CD4-positive, alpha-beta T cell treated with Interleukin-10 for 1 hour (primary cell): ENCODE measurements at places on chromosomes 12 and 14.

DNA sequence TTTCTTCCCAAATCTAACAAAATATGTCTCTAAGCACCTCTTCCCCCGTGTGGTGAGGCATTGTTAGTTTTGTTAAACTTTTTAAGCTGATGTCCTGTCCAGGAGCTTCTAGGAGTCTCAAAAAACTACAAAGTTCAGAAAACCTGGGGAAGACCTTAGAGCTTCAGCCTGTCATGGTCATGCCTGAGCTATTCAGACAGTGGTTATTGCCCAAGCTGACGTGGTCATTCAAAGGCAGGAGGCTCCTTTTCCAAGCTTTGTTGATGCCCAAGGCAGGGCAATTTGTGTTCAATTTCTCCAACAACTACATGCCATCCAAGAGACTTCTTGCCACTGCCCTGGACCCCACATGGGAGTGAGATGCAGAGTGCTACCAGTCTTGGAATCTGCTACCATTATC is 5.8 kb upstream of the LYZ start:
- DNase-seq: no peak

GRCh38 chr12:116058574-116058973 is 218.9 kb downstream of the MED13L start:
- no peak for DNase-seq

GRCh38 chr12:92796650-92797049 is 93.9 kb downstream of the PLEKHG7 start:
- no peak for DNase-seq

GRCh38 chr12:22526836-22527235 is 17.5 kb downstream of the C2CD5 start:
- no peak for DNase-seq

GRCh38 chr12:16021676-16022075 is 110.5 kb downstream of the DERA start:
- DNase-seq: no peak

- DNase-seq: no peak
These were observed 97.7 kb downstream of the PPM1A start for GRCh38 chr14:60346706-60347105.

DNA sequence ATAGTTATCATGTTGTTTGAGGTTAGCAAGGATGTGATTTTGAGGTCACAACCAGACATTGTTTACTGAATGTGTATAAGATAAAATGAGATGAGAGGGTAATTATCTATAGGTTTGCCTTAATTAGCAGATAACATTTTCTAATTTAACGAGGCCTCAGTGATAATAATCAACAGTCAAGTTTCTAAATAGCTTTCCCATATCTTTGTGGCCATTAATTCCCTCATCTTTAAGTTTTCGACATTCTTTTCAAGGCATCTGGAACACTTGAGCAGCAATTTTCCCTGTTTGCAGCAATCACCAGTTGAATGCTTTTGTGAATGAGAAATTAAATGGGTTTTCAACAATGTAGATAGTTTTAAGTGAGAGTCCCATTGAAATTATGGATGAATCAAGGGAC is 304.1 kb downstream of the SYT1 start:
- DNase-seq: no peak

DNA sequence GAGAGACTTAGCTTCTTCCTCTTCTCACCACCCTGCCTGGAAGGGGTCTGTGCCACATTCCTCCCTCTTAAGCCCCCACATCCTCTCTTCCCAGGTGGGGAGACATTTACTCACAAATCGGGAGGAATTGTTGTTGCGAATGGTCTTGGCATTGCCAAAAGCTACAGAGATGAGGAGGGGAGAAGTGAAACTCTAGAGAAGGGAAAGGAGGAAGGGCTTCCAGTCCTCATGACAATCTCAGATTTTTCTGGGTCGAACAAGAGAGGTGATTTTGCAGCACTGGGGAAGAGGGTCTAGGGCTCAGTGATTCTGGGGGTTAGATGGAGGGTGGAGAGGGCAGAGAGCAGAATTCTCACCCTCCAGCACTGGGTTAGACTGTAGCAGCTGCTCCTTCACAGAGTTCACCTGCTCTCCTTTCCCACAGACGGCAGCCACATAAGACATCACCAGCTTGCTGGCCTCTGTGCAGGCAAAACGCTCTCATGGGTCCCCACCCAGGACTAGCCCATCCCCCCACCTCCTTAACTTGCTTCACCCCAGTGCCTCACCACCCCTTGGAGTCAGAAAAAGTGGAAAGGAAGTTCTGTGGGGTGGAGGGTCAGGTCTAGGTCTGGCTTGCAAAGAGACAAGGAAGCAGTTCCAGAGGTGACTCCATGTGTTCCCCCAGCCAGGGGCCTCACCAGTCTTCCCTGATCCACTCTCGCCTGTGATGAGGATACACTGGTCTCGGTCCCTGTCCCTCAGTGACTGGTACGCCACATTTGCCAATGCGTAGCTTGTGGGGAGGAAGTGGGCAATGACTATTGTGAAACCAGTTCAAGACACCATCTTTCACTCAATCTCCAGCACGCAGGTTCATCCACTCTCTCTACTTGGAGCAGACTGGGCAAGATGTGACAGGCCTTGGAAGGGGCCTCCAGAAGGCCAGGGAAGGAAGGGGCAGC is 2.7 kb downstream of the MYO1A start:
- DNase-seq: peak; percentile 41

DNA sequence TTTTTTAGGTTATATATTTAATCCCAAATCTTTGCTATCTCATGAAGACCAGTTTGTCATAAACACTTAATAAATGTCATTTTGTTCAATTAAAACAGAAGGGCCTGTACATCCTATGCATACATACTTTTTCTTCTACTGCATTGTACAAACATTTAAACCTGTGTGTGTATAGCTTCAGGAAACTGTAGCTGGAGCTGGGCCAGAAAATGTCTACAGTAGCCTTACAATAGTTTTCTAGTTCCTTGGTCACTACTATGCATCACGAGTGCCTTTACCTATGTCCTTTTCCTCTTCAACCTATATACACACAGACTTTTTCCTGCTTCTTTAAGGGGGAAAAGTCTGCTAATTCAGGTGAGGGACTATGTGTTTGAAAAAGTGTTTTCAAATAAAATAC is 302.8 kb downstream of the PAWR start:
- no peak for DNase-seq

DNA sequence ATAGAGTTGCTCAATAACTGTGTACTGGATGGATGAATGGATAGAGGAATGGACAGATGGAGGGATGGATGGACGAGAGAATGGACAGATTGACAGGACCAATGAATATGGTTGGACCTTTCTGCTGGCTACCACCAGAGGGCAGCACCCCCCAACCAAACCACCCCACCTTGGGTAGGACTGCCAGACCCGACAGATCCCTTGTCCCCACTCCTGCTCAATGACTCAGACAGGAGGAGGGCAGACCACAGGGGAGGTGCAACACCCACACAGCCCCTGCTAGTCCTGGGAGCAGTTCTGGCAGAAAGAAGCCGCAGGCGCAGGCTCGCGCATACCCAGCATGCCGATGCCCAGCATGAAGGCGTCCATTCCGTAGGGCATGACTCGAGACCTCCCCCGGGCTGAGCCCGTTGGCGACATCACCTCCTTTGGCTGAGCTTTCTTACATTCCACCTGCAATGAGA is 12.4 kb downstream of the MSI1 start:
- DNase-seq: peak; percentile 72

- DNase-seq: no peak
These were observed 4.9 kb downstream of the PCBP2 start for GRCh38 chr12:53456654-53457366.

GRCh38 chr12:69161829-69162228 is 77.5 kb upstream of the CPSF6 start:
- DNase-seq: peak; percentile 54

- DNase-seq: no peak
These were observed 550 bp upstream of the RESF1 start for GRCh38 chr12:31958569-31959160.

- no peak for DNase-seq
These were observed 6.6 kb upstream of the NPFF start for GRCh38 chr12:53513712-53514410.

DNA sequence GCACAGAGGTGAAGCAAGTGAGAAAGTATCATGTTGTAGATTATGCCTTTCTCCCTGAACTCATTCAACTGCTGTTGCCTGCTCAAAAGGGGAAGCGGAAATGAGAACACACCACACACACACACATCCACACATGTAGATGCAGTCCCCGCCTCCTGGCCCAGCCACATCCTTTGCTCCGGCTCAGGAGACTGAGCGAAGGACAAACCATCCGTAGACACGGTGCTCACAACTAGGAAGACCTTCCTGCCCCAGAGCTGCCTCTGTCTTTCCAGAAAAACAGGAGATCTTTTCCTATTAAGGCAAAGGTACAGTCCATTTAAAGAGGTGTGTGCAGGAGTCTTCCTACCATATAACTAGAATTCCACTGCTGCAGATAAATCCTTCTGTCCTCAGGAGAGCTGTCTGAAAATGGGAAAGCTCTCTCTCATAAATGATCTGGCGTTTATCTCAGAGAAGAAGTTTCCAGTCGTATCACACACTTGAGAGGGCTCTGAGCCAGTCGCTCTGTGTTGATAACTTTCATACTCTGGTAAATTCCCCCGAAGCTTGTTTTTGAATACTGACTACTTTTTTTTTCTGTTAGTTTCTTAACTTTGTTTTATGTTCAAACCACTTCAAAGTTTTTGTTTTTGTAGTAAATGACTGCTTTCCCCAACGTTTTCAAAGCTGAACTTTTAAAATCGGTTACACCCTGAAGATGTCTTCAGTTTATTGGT is at the start of gene TESPA1:
Gene TESPA1 (minus strand): TSS at position 105 of the 719 bp plus-strand sequence. CDS start 10,200 bp downstream, outside the sequence.
- DNase-seq: peak; percentile 91

GRCh38 chr14:74326369-74327152 is 21.7 kb upstream of the VRTN start:
- DNase-seq: no peak

DNA sequence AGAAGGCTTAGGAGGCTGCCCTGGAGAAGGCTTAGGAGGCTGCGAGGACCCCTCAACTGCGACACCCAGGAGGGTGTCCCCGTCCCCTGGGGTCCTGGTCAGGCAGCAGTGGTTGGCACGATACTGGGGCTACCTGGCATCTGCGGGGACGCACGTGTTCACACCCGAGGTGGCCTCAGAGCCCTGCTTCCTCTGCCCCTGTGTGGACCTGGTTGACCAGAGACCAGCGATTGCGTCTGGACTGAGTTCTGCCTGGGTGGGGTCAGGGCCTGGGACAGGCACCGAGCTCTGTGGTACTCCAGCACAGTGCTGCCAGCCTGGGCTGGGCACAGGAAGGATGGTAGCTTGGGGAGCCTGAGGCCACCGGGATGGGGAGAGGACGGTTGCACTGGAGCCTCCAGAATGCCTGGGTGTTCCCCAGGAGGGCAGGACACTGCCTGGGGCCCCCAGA is 735 bp downstream of the ASPG start:
- no peak for DNase-seq
